ENCODE measurements at places on chromosomes 13 and 19.

DNA sequence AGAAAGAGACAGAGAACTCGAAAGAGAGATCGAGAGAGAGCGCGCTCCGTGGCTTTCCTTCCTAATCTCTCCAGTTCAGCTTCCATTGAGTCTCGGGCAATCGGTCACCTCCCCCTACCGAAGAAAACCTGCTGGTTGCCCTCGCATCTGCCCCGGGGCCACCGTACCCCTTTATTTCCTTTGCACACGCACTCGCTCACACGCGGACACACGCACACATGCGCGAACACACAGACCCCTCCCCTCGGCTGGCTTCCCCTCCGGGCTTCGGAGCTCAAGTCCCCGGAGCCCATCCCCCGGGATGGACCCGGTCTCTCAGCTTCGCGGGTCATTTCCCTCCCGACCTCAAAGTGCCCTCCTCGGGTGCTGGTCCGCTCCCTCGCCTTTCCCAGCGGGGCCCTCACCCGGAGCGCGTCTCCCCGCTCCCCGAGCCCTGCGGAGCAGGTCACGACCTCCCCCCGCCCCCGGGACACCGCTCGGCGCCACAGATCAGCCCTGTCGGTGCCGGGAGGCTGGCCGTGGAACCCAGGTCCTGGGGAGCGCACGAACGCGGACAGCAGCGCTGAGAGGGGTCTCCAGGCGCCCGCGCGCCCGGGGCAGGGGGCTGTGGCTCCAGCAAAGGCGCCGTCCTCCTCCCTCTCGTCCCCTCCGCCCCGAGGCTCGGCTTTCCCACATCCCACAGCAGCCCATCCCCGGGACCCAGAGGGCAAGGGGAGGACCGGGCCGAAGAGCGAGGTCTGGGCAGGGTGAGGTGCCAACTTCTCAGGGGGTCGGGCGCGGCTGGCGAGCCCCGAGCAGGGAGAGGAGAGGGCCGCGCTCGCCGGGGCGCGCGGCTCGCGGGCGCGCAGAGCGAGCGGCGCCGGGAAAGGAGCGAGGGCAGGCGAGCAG is 1.8 kb downstream of the DACH1 start:
- no peak for DNase-seq

DNA sequence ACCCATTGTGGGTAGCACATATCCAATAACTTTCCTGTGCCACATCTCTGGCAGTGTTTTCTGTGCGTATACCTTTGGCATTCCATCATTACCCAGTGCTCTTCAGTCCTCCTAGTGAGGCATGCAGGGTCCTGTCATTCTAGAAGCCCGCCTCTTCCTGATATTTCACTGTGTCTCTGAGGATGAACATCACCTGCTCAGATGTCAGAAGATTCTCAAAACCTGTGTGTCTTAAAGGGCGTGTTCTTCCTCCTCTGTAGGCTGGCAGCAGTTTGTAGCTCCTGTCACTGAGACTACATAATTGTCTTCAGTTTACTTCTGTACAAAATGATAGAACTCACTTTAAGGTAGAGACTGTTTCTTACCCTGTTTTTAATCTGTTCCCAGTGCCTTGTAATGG is 56.9 kb upstream of the TEX29 start:
- no peak for DNase-seq

- no peak for DNase-seq
Observed at GRCh38 chr13:80171096-80171495, 169.8 kb downstream of the SPRY2 start.

DNA sequence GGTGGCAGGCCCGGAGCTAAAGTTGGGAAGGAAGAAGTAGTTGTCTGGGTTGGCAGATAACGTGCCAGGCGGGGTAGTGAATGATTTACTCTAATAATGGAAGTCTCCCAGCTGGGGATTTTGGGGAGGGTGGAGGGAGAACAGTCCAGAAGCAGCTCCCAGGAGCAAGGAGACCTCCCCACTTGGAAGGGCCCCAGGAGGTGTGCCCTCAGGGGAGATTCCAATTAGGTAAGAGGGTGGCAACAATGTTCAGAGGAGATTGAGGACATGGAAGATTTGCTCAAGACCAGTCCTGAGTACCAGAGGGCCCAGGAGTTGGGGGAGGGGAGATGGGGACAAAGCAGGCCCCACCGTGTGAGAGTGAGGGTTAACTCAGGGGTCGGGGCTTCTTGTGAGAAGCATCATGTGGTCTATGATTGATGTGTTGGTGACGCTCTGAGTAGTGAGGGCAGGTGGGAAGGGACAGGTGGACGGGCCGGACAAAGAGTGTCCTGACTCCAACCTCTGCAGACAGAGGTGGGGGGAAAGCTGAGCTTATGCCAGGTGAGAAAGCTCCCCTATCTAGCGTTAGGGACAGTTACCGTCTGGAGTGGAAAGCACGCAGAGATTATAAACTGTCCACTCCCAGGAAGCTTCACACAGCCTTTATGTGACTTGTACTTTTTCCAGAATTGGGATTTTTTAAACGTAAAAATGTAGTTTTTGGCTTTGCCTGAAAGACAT is 3.5 kb downstream of the SPINT2 start:
- DNase-seq, result no peak

- DNase-seq, result no peak
Observed at GRCh38 chr13:58239774-58240268, 608.3 kb downstream of the PCDH17 start.

DNA sequence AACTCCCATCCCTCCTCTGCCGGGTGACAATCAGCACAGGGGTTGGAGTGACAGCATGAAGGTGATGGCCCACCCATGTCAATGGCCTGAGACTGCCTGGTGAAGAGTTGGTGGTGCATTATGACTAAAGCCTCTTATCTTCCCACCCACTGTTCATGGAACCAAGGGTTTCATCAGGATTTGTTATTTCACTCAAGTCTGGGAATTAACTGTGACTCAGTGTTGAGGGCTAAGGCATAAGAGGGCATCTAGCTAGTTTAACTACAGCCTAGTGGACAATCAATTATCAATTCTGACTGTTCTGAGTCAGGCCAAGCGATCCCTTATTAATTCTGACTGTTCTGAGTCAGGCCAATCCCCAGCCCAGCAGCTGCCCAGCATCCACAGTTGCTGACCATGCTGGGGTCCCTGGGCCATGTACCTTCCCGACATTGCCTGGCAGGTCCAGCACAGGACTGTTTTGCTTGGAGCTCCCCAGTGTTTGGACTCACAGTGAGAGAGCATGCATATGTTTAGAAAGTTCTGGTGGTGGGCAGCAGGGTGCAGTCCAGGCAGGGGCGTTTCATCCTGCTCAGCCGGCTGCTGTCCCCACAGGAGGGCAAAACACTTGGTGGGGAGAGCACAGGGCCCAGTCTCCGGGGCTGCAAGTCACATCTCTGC is 65.5 kb downstream of the RASL11A start:
- no peak for DNase-seq

- no peak for DNase-seq
Observed at GRCh38 chr19:2524840-2525723, 49.2 kb downstream of the GADD45B start.

- no peak for DNase-seq
Observed at GRCh38 chr13:36131222-36131930, at the start of gene DCLK1. TSS of gene DCLK1 (minus strand) at chr13:36131382.

DNA sequence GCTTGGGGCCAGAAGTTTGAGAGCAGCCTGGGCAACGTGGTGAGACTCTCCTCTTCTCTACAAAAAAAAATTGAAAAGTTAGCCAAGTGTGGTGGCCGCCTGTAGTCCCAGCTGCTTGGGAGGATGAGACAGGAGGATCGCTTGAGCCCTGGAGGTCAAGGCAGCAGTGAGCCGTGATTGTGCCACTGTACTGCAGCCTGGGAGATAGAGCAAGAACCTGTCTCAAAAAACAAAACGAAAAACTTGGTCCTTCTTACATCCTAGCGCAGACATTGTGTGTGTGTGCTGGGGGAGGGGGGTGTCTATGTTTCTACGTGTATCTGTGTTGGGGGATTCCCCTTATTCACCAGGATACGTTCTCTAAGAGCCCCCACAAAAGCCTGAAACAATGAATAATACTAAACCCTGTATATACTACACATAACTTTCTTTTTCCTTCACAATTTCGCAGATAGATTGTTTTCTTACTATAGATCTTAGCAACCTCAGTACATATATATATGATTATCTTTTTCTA is 7.9 kb downstream of the AXL start:
- no peak for DNase-seq

GRCh38 chr19:4586691-4587090 is 27.2 kb upstream of the SEMA6B start:
- no peak for DNase-seq

DNA sequence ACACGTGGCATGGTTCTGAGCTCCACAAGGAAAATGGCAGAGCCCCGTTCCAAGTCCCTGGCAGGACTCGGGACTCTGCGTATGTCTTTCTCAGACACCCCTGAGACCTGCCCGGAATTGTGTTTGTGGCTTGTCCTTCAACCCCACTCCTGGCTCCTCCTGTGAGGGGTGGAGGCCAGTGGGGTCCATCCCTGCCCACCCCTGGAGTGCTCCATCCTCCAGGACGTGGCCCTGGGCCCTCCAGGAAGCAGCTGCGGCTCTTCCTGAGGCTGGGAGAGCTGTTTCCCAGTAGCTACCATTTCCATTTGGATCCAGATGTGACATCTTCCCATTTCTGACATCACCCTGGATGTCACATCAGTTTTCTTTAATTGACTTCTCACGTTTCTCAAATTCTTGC is 118.7 kb upstream of the C1QTNF9B start:
- DNase-seq, result no peak

- no peak for DNase-seq
Observed at GRCh38 chr19:2481466-2481865, 5.5 kb downstream of the GADD45B start.

DNA sequence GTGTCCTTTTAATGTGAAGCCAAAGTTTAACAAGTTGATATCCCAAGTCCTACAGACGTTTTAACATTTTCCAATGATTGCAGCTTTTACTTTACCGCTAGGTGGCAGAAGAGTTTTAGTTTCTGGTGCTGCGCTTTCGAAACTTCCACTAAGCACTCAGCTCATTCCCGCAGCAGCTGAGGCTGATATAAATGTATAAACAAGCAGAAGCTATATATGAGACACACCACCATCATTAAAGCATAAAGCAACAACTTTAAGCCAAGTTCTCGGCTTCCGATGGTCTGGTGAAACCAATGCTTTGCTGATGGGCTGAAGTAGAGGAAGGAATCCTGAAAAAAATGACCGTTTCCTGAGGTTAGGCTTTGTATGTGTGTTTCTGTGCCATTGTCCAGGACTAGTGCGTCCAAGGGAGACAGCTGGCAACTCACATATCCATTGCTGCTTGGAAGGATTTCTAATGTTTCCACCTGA is 753.9 kb downstream of the OLFM4 start:
- peak; percentile 66 for DNase-seq

DNA sequence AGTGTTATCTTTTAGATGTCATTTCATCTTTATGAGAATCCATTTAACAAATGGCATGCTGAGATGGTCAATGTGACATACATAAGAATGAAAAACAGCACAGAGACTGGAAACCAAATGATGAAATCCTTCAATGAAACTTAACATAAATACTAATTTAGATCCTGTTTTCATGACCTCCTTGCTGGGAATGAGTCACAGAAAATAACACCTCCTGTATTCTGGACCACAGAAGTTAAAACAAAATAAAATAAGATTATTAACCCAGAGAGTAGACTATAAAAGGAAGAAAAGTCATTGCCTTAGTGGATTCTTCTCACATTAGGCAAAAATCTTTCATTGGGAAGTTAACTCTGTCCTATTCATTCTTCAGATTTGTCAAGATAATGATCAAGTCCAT is 1.6 kb downstream of the DIAPH3 start:
- no peak for DNase-seq

DNA sequence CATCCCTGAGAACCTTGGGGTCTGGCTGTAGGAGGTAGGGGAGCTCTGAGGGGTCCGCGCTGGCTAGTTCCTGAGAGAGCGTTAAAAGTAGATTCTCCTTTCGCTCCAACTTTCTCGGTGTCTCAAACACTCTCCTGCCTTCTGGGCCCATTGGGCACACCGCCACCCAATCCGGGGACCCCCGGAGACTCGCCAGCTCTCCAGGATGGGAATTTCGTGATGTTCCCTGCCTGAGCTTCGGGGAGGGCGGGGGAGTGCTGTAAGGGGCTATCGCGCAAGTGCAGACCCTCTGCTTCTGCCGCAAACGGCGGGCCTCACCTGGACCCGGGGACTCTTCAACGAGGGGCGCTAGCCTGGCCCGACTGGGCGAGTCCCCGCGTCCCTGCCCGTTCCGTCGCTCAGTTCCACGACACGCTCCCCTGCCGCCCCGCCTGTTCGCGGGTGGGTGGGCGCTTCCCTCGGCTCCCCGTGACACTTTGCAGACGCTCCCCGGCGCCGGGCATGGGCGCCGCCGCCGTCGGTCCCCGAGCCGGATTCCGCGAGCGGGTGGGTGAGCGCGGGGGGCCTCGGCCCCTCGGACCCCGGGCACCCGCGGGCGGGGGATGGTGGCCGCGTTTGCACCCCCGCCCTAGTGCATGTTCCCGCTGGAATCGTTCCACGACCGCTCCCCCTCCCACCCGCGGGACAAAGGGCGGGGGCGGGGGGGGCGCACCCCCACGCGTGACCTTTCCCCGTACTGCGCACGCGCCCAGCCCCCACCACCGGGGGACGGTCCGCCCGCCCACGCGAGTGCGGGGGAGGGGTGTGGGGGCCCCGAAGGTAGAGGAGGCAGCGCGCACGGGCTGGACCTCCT is at the start of gene CCDC106:
Gene CCDC106 (plus strand): TSS at position 481 of the 853 bp plus-strand sequence. CDS start 835 bp downstream, outside the sequence.
- DNase-seq, result peak; percentile 30

GRCh38 chr19:17626456-17627015 is 61.6 kb downstream of the UNC13A start:
- DNase-seq, result no peak

DNA sequence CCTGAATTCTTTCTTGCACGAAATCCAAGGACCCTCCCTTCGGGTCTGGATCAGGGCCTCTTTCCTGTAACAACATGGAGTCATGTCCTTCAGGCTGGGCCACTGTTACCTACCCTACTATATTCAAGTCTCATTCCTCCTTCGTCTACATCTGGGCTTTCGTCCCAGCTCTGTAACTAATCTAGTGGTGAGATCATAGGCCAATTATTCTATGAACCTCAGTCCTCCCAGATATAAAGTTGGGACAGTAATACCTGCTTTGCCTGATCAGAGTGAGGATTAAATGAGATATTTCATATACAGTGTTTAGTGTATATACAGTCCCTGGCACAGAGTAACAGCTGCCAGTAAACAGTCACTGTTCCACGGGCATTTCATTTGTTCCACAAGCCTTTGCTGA is 48.3 kb upstream of the ATP12A start:
- DNase-seq, result no peak

- peak; percentile 90 for DNase-seq
Observed at GRCh38 chr19:48965806-48966540, 864 bp downstream of the FTL start.
